Effector CD8-positive, alpha-beta T cell (primary cell): ENCODE measurements at places on chromosomes 12 and 14.

GRCh38 chr12:76563061-76563460, 3.5 kb upstream of the OSBPL8 start:
- DNase-seq: no peak

DNA sequence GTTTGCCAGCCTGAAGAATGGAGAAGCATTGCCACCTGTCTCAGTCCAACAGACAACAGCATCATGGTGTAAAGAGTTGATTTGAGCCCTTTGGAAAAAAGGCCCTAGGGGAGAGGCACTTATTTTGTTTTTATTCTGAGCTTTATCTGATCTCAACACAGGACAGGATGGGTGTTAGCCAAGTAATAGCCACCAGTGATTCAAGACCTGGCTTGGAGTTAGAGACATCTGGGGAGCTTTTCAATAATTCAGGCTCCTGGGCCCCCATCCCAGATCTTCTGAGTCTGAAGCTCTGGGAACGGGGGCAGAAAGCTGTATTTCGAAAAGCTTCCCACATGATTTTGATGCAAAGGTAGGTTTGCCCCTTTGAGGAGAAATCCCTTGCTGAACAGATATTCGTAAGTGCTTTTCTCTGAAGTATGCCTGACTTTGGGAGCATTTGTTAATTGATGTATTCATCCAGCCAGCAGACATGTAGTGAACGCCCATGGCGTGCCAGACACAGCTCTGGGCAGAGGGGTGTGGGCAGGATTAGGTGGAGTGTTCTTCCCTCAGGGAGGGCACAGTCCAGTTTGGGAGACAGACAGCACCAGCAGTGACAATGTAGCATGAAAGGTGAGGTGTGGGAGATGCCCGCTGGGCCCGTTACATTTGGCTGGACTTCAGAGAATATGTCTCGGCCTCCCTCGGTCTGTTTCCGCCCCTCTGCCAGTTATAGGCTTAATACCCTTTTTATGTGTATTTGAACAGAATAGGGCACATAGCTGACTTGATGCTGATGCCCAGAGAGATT, 72.5 kb downstream of the TSPAN9 start:
- DNase-seq: no peak

DNA sequence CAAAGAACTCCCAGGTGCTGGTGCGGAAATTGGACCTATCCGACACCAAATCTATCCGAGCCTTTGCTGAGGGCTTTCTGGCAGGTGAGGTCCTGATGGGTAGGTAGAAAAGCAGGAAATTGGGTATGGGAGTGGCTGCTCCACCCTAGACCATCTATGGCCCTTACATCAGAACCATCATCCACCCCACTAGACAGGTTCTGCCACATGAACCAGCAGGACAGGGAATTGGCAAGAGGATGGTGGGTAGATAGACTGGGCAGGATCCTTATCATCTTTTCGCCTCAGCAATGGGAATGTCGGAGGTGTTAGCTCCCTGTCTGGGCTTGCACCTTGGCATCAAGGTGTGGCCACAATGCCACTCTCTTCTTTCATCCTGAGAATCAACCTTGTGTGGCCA, 23.5 kb downstream of the RDH12 start:
- no peak for DNase-seq

DNA sequence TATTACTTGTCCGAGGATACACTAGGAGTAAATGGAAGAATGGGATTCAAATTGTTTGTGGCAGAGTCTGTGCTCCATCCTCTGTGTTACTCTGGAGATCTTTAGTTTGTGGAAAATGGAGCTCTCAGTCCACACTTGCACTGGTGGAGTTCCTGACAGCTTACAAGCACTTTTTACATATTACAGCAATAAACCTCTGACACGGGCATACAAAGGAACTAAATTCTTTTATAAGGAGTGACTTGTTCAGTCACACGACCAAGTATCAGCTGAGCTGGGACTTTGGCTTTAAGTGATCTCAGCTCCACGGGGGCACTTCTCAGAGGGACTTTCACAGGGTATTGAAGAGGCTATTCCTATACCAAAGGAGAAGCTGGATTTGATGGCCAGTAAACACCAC, 417.5 kb downstream of the LRIG3 start:
- no peak for DNase-seq

DNA sequence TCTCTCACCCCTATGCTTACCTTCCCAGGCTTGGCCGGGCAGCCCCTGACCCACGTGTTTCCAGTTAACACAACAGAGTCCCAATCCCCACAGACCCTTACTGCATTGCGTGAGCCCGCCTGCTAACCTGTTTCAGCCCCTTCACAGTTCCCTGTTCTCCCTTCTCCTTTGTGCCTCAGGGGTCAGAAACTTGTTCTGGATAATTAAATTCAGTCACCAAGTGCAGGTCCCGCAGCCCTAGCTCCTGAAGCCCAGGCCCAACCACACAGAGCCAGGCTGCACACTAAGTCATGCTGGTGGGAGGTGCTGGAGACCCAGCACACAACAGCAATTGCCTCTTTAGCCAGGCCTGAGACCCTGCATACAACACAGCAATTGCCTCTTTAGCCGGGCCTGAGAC, 9.6 kb downstream of the ISM2 start:
- DNase-seq: no peak

GRCh38 chr12:63362791-63363190, 211.8 kb upstream of the AVPR1A start:
- no peak for DNase-seq

GRCh38 chr14:100566119-100566518, 21.1 kb downstream of the BEGAIN start:
- no peak for DNase-seq

- DNase-seq: no peak
These were observed 173.9 kb downstream of the MYRFL start for GRCh38 chr12:69998922-69999321.

GRCh38 chr12:7693793-7694192, 1.8 kb downstream of the GDF3 start:
- no peak for DNase-seq

DNA sequence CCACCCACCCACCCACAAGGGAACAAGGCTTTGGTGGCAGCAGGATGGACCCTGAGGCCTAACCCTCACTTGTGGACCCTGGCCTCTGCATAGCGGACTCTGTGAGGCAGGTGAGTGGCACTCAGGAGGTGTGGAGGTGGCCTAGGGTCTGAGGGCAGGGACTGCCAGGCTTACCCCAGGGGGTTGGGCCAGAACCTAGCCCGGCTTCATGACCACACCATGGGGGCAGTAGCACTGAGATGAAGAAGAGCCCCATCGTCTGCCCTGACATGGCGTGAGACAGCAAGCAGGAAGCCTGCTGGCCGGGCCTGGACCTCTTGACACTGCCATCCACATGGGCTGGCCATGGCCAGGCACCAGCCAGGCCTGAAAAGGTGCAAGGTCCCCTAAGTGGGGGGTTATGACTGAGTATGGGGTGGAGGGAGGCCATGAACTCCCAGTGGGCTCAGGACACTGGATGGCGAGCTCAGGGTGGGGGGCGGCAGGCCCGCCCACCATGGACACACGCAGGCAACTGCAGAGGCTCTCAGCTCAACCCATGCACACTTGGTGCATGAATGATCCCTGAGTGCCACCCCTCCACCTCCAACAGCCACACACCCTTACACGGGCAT, 29.3 kb downstream of the JAG2 start:
- DNase-seq: no peak

- DNase-seq: no peak
These were observed 54.7 kb downstream of the FRS2 start for GRCh38 chr12:69524755-69525469.

GRCh38 chr12:48122065-48122834, 3.1 kb downstream of the PFKM start:
- no peak for DNase-seq

DNA sequence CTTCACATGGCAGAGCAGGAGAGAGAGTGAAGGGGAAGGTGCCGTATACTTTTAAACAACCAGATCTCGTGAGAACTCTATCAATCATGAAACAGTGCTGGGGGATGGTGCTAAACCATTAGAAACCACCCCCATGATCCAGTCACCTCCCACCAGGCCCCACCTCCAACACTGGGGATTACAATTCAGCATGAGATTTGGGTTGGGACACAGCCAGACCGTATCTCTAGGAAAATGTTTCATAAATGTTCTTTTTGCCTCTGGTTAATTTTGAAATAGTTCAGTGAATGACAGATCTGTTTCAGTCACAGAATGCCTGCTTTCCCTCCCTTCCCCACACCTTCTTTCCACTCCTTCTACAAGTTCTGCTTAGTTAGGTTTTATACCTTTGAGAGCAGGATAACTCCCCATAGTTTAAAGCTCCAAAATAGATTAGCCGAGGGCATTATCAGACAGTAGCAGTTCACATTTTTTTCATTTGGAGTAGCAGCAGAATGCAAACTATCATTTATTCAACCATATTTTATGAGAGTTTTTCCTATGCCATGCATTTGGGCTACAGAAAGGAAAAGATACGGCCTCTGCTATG, 27.1 kb downstream of the PELI2 start:
- DNase-seq: no peak

DNA sequence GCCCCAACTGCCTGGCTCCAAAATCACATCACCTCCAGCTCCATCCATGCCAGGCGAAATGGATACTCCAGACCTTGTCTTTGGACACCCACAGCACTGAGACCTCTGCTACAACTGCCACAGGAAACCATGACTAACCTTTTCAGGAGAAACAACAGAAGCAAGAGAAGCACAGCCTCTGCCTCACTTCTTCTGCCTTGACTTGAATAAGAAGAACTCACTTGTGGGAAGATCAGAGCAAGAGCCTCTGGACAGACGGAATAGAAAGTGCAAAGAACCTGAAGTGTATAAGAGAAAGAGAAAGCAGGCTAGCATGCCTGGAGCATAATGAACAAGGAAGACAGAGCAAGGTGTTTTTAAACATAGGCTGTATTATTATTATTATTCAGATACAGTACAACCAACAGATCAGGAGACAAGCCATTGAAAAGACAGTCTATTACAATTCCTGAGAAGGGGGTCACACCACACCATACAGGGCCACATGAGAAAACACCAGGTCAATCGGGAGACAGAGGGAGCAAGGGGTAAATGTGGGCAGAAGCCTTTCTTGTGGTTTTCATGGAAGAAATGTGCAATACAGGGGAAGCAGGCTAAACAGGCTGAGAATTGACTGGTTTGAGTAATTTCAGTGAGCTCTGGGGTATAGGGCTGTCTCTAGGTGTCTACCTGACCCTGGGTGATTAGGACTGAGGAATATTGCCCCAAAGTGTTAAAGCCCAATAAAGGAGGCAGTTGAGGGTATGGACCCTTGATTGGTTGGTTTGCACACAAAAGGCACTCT, 7.4 kb upstream of the OR10P1 start:
- DNase-seq: no peak

DNA sequence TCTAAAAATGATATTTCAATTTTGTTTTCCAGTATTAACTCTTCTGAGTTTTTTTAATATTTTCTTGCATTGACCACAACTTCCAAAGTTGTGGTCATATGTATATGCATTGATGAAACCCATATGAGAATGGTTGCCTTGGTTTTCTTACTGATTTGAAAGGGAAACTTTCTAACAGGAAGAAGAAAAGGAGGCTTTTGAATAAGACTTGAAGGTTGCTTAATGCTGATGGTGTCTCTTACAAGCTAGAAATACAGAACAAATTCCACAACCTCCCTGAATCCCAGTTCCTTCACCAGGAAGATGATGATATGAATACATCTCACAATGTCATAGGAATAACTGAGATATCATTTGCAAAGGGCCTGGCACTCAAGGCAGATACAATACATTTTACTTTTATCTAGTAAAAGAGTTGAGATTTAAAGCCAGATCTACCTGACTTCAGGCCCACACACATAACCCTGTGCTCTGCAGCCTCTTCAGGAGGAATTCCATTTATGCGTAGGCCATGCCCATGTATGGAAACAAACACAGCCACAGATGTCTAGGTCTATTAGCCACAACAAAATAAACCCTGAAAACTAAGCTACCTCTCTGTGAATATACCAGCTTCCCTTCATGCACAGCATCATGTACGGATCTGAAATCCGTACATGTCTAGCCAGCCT, 165.4 kb upstream of the PLEKHG7 start:
- DNase-seq: no peak

DNA sequence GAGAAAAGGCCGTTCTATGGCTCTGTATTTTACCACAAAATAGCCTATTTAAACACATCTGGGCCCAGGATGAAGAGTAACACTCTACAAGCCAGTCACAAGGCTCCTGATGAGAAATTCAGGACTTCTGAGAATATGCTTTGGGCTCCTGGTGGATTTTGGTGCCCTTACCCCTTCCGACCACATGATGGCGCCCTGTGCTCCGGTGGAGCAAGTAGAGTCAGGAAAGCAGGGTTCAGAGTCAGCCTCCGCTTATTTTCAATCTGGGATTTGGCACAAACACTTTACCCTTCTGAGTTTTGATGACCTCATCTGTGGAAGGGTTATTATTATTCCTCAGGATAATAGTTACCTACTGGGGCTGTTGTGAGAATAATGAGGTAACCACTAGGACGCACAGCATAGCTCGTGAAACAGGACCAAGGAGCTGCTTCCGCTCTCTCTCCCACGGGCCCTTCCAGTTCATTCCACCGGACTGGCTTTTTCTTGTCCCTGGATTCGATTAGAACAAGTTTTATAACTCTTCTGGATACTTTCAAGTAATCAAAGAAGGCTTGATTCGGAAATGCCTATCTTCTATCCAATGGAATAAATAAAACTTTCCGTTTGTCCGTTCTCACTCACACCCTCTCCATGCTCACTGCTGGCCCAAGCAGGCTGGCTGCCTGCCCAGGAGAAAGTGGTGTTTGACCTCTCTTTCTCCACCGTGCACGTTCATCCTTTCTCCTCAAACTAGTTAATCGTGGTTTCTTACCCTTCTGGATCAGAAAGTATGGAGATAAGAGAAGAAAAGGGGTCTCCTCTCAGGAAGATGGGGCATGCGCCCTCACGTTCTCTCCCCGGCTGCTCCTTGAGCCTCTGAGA, 104.6 kb downstream of the GALC start:
- DNase-seq: no peak

DNA sequence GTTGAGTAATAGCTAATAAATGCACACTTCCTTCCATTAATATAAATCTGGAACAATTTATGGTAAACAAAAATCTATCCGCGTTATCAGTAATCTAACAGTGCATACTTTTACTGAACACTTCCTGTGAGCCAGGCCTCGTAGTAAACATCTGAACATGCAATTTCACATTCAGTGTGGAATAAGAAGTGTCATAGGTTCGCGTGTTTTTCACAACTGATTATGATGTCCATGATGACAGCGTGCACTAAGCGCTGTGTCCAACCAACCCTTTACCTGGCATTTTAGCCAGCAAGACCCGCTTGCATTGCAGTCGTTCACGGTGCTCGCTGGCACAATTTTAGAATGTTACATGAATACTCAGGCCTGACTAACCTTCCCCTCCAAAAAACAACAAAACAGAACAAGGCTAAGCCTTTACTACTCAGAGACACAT, 2.1 kb downstream of the PNMA1 start:
- no peak for DNase-seq

DNA sequence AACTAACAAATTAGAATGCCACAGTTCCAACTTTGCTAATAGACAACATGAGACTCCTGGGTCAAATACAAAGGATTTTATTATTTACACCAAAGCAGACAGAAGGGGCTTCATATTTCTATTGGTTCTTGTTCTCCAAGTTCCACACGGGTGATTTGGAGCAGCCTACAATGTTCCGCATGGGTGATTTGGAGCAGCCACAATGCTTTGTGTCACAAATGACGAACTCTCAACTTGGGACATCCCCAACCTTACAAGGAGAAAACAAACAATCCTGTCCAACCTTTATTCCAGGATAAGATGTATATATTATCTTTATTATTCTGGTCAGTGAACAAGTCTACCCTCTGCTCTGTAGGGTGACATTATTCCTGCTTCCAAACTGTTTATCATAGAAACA, 694.3 kb upstream of the MGAT4C start:
- no peak for DNase-seq
